ENCODE measurements at places on chromosomes 4 and X.

DNA sequence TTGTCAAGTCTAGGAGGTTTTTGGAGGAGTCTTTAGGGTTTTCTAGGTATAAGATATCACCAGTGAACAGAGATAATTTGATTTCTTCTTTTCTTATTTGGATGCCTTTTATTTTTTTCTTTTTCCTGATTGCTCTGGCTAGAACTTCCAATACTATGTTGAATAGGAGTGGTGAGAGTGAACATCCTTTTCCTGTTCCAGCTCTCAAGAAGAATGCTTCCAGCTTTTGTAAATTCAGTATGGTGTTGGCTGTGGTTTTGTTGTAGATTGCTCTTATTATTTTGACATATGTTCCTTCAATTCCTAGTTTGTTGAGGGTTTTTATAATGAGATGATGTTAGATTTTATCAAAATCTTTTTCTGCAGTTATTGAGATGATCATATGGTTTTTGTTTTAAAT is 165.6 kb upstream of the WDFY3 start:
- no peak for ATAC-seq

DNA sequence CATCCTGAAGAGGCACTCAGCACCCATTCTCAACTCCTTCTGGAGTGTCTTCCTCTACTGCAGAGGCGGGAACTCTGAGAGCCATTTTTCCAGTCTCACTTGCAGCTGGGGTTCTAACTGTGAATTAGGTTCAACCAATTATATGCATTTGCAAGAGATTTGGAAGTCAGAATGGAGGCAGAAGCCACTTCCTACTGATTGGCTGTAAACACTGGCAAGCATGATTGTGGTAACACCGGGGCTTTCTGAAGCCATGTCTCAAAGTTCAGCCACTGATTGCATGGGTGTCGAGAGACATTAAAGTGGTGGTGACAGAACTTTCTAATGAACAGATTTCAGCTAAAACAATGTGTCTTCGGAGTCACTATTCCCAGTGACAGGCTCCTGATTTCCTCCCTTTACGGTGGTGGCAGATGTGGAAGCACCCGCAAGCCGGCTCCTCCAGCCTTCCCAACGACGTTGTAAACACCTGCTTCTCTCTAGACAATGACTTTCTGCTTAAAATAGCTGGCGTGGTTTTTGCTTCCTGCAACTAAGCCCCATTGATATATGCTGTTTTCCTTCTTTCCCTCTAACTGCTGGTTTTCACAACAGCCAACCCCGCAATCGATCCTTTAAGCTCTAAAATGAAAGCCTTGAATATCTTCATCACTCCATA is 92.0 kb downstream of the IRF2 start:
- ATAC-seq = no peak

- ATAC-seq = no peak
These were observed 102.6 kb upstream of the PRKX start for GRCh38 chrX:3815896-3816664.

DNA sequence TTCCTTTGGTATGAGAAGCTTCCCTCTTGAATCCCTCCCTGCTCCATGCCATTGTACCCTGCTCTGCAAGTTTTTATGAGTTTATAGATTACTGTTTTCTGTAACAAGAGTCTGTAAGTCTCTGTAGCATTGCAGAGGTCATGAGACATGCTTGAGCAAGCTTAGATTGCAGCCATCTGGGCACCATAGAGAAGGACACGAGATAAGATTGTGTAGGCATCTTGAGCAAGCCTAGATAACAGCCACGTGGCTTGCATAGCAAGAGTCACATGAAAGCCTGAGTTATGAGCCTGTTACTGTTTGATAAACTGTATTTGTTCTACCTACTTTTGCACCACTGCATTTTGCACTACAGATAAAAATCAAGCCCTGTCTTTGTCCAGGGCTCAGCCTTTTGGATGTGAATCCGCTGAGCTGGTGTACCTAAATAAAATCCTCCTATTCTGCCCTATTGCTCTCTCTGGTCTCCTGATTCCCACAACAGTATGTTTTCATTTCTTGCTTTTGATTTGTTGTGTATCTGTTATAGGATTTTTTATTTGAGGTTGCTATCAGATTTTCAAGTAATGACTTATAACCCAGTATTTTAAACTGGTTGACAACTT is 127.4 kb upstream of the ANKRD50 start:
- no peak for ATAC-seq

DNA sequence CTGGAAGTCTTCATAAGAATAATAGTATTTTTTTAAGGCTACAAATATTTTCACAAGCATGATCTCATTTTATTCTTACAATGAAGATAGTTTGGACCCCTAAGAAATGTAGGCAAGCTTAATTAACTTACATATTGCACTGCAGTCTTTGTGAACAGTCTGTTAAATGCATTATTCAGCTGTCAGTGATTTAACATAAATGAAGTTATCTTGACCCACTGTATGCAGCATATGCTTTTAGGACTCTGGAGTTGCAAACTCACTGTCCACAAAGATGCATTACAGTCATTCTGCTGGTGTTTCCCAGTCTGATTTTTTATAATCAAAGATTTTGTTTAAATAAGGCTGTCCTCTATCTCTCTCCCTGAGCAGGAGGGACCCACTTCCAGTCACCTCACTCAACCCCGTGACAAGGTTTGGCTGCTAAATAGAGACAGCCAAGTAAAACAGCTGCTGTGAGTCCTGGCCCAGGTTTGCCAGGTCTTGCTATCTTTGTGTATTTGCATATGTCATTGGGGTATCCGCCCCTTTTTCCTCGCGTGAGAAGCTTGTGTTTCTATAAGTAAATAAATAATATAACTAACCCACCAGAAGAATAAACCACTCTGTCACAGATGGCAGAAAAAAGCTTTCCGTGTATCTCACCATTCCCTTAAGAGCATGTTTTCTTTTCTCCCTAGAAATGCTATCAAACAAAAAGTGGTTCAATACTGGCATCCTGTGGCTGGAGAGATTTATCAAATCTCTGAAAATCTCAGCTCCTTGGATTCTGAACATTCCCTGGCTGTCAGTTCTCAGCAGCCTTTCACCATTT is 67.0 kb downstream of the SLC7A11 start:
- ATAC-seq = no peak

Measured in gastroesophageal sphincter (tissue), 4 donors.